ENCODE measurements at places on chromosomes 2 and 18.
A peak's percentile ranks its signal among the peaks of the same experiment; 100 is the strongest.

GRCh38 chr2:105454801-105455485, 56.1 kb upstream of the FHL2 start:
- DNase-seq = peak; percentile 60

- DNase-seq = no peak
These were observed 374.4 kb downstream of the CLIP4 start for GRCh38 chr2:29489568-29489967.

GRCh38 chr18:41462946-41463345, 492.1 kb upstream of the PIK3C3 start:
- DNase-seq = no peak

- DNase-seq = no peak
These were observed 2.1 kb downstream of the GREB1 start for GRCh38 chr2:11535899-11536344.

GRCh38 chr18:35683021-35683420, 101.5 kb downstream of the GALNT1 start:
- no peak for DNase-seq

DNA sequence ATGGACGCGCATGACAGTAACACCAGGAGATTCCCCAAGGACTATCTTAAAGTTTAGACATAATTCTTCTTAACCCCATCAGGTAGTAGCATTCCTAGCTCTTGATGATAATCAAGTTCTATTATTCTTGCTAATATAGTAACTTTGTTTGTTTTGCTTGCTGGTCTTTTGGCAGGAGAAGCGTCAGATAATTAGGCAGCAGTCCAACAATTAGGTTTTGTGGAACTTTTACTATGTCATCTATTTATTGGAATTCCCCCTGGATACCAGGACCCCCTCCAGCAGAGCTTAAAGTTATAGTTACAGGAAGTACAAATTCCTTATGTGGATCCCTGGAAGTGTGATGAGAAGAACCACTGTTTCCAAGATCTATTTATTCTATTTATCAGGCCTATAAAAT, 1138.0 kb upstream of the FAM98A start:
- no peak for DNase-seq

DNA sequence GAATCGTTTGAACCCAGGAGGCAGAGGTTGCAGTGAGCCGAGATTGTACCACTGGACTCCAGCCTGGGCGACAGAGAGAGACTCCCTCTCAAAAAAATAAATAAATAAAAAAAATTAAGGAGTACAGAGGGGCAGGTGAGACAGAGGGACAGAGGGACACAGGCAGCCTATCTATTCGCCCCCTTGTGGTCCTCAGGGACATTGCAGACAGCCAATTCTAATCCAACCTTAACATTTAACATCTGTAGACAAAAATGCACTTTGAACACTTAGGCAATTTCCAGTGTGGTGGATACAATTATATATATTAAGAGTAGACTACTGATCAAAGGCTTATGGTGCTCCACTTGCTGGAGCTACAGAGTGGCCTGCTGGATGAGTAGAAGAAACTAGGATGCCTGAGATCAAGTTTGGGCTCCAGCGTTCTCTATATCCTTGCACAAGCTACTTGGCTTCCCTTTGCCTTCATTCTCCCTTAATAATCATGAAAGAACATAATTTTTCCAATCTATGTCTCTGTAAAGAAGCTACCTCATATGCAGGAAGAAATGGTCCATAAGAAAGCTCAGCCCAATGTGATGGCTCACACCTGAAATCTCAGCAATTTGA, 8.2 kb upstream of the SMARCAL1 start:
- no peak for DNase-seq

DNA sequence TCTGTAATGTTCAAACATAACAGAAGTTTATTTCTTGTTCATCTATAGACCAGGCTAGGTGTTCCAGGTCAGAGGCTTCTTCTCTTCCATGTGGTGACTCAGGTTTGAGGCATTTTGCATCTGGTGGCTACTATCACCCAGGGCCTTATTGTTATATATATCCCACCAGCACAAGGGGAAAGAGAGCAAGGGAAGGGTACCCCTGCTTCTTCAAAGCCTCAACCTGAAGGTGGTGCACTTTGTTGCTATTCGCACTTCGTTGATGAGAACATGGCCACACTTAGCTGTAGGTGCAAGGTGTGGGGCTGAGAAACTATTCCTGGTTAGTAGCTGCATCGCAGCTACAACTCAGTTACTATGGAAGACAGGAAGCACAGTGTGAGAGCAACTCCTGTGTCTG, 27.4 kb upstream of the SLC3A1 start:
- no peak for DNase-seq

DNA sequence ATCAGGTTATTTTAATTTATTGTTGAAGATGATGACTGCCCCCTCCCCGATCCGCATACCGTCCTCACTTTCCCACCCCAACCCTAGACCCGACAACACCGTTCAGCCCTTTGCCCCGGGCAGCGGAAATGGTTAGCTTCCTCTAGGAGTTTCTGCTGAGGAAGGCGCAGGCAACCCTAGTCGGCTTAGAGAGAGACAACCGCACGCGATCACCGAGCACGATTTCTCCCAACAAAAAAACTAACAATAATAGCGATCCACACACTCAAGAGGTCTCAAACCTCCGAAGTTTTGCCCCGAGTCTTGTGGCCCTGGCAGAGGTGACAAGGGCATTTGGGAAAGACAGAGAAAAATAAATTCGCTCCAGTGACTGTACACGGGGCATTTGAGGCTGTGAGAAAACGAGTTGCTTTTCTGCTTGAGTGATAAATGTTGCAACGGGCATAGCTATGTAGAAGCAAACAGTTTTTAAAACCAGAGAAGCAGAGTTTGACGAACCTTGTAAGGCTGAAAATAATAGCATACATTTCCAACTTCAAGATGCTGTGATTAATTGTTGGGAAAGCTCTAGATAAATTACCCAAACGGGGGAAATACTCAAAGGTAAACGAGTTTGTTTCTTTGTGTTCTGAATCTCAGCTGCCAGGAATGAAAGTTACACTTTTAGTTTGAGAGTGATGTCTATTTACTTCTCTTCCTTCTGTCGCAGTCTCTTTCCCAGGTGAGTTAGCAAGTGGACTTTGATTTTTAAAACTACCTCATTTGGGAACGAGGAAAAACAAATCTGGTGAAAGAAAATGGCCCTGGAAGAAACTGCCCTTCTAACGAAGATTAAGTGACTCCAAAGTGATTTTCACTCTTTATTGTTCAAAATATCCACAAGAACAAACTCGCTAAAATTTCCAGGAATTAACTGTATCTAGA, 11.0 kb upstream of the SIX3 start:
- no peak for DNase-seq

DNA sequence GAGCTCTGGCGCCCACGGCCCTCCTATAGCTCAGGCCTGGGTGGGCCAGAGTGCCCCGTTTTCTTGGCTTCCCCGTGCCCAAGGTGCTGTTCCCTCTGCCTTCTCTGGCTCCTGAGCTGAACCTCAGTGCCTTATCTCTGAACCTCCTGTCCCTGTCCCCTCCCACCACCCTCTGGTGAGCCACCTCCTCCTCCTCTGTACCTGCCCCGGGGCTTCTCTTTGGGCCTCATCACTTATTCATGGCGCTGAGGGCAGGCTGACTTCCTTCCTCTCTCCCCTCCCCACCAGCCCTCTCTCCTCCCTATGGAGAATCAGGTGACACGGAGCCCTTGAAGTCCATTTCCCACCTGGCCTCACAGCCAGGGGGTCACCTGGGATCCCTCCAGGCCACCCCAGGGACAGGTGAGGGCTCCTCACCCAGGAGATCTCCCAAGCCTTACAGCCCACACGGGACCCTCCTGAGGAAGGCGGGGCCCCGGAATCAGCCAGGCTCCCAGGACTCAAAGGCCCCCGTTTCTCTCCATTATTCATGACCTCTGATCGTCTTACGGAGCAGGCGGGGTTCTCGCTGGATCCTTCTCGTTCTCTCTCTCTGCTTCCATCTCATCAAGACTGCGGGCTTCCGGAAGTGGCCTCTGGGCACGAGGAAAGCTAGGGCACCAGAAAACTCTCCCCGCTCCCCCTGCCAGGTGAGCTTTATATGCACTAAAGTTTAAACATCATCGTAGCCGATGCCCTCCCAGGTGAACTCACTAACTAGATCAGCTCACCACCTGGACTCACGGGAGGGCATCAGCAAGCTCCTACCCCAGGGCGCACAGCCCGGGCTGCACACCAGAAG, at the start of gene LOXHD1:
TSS of gene LOXHD1 (minus strand) at position 106 of the 841 bp plus-strand sequence. CDS start 187 bp downstream, outside the sequence.
- DNase-seq = no peak

- DNase-seq = no peak
These were observed 5.8 kb upstream of the ODC1 start for GRCh38 chr2:10453905-10454298.

GRCh38 chr2:26786207-26787028, 562 bp downstream of the CENPA start:
- DNase-seq = no peak

GRCh38 chr2:218033590-218034496, 31.0 kb upstream of the TNS1 start:
- DNase-seq = peak; percentile 35

- no peak for DNase-seq
These were observed 79.3 kb upstream of the POU3F3 start for GRCh38 chr2:104774631-104775030.

DNA sequence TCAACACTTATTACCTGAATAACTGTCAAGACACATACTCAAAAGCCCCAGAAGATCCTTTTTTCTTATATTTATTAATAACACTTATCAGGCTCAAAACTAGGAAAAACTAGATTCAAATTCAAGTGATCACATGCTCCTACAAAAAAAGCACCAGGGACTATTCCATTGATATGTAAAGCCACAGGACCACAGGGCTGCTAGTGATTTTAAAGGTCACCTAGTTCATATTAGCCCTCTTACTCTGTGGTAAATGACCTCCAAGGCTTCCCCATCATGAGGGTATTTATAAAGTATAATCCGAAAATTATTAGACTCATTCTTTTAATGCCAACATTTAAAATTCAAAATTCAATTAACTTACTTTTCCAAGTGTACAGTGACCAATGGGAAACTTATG, 52.5 kb downstream of the LRPPRC start:
- no peak for DNase-seq

DNA sequence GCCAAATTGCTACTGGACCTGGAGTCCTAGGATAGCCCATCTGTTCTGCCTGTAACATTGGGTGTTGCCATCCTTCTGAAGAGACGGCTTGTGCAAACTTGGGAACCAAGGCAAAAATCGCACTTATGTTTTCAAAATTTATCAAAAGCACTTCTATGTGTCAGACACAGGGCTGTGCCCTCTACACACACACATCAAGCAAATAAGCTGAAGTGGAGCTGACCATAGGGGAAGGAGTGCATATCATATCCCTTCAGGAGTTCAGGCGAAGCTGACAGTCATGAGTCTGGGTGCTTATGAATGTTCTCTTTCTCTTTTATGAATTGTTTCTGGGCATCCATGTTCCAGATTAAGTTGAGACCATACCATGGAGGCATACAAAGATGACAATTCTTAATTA, 247.9 kb downstream of the CYRIA start:
- no peak for DNase-seq

DNA sequence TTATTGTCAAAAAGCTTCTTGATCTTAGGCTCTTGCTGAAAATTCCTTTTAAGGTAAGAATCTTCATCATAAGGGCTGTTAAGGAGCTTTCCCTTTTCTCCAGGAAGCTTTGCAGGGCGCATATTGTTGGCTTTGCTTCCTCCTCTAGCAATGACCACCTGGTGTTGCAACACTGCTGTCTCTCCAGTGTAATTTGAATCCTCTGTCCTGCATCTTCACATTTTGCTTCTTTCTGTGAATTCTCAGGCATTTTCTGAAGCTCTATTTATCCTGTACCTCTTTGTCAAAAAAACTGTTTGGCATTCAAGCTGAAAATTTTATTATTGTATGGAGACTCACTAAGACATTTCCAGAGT, 533.1 kb upstream of the CHAC2 start:
- no peak for DNase-seq

DNA sequence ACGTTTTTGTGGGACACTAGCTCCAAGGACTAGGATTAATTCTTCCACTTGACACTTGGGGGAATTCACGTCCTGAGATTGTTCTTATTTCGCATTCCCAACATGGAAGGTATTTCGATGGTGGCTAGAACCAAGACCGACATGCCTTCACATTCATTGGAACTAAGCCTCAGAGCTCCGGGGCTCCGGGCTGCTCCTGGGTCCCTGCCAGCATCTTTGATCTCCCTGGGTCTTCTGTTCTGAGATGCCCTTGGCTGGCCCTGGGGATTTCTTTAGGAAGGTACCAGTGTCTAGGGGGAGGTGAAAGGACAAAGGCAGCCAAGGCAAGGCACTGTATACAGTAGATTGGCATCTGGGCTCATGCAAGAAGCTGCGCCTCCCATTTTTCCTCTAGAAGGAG, 76.8 kb downstream of the DYSF start:
- no peak for DNase-seq

DNA sequence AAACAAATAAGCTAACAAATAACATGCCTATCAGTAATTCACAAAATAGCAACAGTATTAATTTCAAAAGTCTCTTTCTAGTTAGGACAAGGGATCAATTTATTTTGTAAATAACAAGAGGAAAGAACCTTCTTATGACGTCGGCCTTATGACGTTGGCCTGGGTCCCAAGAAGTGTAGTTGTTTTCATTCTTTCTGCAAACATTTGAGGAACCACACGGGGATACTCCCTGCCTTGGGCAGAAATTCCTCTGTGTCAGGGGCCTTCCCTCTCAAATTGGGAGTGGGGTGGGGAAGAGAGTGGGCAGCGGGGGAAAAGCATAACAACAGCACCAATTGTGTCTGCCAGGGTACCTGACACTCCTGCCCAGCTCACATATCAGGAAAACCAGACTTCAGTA, 1.3 kb downstream of the CCDC68 start:
- DNase-seq = peak; percentile 59

DNA sequence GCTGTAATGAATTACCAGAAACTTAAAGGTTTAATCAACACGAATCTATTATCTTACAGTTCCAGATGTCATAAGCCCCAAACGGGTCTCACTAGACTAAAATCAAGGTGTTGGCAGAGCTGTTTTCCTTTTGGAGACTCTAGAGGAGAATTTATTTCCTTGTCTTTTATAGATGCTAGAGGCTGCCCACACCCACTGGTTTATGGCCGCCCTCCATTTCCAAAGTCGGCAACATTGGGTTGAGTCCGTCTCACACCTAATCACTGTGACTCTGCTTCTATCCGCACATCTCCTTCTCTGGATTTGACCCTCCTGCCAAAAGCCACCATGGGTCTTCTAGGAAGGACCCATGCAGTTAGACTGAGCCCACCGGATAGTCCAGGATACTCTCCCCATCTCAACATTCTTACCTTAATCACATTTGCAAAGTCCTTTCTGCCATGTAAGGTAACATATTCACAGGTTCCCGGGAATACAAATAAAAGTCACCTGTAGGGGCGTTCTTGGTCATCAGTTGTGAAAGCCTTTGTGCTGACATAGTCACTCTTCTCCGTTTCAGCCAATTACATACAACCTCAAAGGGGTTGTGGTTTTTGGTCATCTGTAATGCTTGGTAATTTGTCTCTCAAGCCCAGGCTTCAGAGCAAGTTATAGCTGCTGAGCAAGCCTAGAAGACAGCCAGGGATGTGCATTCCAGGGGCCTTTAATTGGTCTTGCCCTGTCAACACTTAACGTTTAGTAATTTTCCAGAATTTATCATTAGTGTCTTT, 179.4 kb downstream of the ANTXR1 start:
- DNase-seq = no peak

Measured in ovary (tissue), 10 donors.